Stimulated activated CD4-positive, alpha-beta T cell treated with anti-CD3 and anti-CD28 coated beads, Interleukin-2, amount 100 ng/mL, for 48 hours (primary cell): ENCODE measurements at places on chromosomes 3 and 15.

- DNase-seq: no peak
These were observed 185.2 kb downstream of the MEIS2 start for GRCh38 chr15:36914960-36915808.

DNA sequence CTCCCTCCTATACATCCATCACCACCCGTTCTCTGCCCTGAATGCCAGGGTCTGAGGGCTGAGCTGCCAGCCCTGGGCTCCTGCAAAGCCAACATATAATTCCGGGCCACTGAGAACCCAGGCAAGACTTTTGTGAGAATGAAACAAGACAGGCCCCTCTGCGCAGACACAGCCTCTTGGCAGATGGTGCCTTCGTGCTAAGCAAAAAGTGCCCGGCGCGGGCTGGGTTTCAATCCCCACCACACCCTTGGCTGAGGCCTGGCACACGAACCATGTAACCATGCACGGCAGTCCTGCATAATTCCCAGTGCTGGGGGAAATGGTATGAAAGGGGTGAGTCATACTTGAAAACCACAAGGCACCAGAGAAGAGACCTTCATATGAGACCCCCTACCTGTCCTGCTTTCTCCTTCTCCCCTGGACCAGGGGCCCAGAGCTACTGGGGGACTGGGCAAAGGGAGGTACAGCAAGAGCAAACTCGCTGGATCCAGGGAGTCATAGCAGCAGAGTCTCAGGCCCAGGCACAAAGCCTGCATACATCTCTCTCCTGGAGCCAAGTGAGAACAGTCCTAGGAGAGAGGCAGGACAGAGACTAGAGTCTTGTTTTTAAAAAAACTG is 26.1 kb upstream of the LOXL1 start:
- no peak for DNase-seq

- DNase-seq: no peak
These were observed 438.8 kb upstream of the THRB start for GRCh38 chr3:24933401-24933800.

DNA sequence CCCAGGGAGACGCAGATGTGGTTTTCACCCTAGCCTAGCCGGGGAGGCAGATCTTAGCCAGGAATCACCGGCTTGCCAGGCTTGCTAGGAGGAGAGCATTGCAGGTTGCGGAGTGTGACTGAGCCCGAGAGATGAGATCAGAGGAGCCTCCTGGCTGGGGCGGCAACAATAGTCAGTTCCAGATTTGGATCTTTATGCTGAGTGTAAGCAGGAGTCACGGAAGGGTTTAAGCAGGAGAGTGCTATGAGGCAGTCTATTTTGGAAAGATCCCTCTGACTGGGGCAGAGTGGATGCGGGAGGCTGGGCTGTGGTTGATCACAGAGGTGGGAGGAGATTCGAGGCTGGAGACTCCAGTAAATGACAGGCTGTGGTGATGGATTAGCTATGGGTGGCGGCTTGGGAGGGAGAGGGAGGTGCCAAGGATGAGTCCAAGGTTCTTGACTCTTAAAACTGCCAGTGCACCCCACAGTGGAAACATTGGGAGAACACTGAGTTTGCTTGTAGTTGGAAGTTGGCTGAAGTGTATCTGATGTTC is 10.4 kb upstream of the BAHD1 start:
- DNase-seq: no peak

DNA sequence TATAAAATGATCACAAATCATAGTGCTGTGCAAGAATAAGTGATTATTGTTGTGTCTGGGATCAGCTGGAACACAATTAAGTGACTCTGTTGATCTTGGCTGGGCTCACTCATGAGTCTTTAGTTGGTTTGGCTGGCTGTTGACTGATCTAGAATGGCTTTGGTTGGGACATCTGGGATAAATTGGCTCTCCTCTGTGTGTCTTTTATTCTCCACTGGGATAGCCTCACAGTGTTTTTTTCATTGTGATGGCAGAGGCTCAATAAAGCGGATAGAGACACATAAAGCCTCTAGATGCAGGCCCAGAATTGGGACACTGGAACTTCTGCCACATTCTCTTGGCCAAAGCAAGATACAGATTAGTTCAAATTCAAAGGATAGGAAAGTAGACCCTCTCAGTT is 735.6 kb downstream of the PDCD6IP start:
- no peak for DNase-seq
